ENCODE measurements at places on chromosomes 1 and 21.

GRCh38 chr1:208235982-208236761, 8.0 kb downstream of the PLXNA2 start:
- DNase-seq = no peak

DNA sequence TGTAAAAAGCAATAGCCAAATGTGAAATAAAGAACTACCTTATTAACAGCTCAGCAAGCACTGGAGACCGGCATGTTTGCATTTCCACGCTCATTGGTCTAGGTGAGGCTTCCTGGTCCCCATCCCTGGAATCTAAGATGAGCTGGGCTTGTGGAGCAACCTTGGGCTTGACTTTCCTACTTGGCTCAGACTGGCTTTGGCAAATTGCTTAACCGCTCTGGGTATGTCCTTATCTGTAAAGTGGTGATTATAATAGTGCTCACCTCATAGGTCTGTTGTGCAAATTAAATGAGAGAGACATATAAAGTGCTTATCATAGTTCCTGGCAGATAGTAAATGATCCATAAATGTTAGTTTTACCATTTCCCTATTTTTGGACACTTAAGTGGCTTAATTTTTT, 49.4 kb upstream of the CACNA1E start:
- no peak for DNase-seq

DNA sequence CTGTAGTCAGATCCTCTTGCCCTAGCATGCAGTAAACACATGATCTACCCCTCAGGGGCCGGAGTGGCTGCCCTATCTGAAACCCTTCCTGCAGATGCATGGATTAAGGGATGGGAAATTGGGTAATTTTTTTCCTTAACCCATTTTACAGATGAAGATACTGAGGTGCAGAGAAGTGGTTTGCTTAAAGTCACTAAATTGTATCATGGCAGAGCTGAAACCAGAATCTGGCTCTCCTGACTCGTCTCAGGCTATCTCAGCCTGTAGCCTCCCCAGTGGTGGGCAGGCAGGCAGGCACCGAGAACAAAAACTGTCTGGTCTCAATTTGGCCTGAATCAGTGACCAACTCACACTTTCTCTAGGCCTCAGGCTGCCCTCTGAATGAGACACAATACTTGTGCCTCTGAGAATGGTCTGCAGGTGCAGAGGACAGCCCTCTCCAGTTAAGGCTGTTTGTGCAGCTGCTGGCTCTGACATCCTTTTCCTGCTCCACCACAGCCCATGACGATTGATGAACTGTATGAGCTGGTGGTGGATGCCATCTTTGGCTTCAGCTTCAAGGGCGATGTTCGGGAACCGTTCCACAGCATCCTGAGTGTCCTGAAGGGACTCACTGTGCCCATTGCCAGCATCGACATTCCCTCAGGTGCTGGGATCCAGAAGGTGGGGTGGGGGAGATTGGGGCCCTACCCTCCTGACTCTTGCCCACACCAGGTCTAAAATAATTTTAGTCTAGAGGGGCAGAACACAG, 1.5 kb downstream of the NAXE start:
- DNase-seq = no peak

GRCh38 chr1:26739329-26739914, 43.6 kb downstream of the ARID1A start:
- no peak for DNase-seq

DNA sequence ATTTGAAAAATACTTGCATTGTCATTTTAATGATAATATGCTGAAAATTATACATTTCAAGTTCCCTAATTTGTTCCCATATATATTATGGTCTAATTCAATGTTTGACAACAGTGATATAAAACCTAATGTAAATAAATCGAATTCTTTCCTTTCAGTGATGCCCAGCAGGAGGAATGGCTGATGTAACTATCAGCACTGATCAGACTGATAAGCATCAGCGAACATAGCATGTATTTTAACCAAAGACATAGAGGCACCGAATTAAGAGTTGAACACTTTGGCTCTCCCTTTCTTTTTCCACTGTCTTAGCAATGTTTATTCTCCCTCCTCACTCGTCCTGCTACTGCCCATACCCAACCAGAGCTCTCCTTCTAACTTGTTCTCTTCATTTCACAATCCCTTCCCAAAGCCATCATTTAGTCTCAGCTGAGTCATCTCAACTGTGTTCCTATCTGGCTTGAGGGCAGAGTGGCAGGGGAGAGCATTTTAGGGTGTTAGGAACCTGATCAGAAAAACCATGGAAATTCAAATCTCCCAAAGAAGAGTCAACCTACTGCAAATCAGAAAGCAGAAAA, 58.8 kb upstream of the C1orf115 start:
- DNase-seq = no peak

- DNase-seq = no peak
Observed at GRCh38 chr1:16724718-16725438, 15.4 kb upstream of the RNU1-4 start.

GRCh38 chr1:107804741-107805140, 160.2 kb downstream of the VAV3 start:
- DNase-seq = no peak

- DNase-seq = no peak
Observed at GRCh38 chr1:4006676-4007374, 106.8 kb upstream of the C1orf174 start.

DNA sequence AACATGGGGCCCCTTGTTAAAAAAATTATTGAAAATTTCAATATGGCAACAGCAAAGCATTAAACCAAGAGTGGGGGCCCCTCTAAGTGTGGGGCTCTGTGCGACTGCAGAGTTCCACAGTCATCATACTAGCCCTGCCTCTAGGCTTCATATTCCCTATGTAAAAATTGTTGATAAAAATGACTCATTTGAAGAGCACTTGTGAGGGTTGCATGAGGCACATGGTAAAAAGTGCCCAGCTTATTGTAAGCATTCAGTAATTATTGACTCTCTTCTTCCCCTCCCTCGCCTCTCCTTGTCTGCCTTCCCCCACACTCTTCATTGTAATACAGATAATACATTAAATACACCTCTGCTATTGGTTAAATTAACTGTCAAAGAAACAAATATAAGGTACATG, 86.7 kb upstream of the PTBP2 start:
- DNase-seq = no peak

- DNase-seq = no peak
Observed at GRCh38 chr1:44239331-44239960, 26.2 kb downstream of the DMAP1 start.

GRCh38 chr1:168234846-168235547, 9.2 kb downstream of the SFT2D2 start:
- no peak for DNase-seq

GRCh38 chr1:69643266-69643665, 75.5 kb downstream of the LRRC7 start:
- DNase-seq = no peak

DNA sequence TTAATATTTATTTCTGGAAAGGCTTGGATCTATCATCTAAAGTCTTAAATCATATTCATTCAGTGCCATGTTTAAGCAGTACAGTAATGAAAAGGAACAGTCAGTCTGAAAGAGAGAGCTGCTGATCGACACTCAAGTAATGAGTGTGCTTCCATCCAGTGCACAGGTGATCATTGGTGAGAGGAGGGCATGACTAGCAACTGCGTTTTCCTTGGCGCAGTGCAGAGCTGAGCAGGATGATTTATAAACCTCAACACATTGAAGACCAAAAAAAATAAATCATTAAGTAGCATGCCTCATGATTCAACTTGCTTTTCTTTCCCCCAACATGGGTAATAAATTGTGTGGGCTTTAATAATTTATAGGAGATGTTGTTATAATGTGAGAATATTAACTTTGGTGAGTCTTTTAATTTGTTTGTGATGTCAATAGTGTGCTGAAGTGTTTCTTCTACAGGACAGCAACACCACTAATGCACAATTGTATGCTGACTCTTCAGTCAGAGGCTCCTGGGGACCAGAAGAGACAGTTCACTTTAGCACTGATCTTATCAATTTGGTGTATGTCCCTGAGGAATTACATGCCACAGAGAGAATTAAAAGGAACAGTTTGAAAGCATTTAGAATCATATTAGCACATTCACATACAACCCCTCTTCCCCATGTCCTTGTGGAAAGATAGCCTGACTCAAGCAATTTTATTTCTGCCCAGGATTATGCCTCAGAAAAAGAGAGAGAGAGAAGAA, 199.7 kb upstream of the ADGRL2 start:
- no peak for DNase-seq
